ENCODE measurements at places on chromosomes 1 and 21. TPM values are rescaled to one million over a fixed set of nuclear protein-coding genes. Genes with fewer than 3 reads are reported as not detected.

Gene IGFN1
- 1.1 TPM for total RNA-seq

Gene KCNJ15
- total RNA-seq = 0.07 TPM

Gene NHLH1
- 0.45 TPM for total RNA-seq

Gene C1orf226
- 0.96 TPM for total RNA-seq

Gene SMIM1
- 2.1 TPM for total RNA-seq

Gene CYYR1
- not detected for total RNA-seq

Gene IFI44L
- not detected for total RNA-seq

Gene RNU1-3
- total RNA-seq = not detected

Gene FNDC7
- not detected for total RNA-seq

Gene MAP10
- total RNA-seq = 1.2 TPM

Gene TEX38
- not detected for total RNA-seq

Gene OPRD1
- total RNA-seq = 0.14 TPM

Gene OR2L5
- not detected for total RNA-seq

Gene CYP4A11
- not detected for total RNA-seq

Gene FAM229A
- total RNA-seq = 2.9 TPM

Gene ATP1A4
- total RNA-seq = not detected

Gene NTMT2
- total RNA-seq = not detected

Gene S100A14
- 0.45 TPM for total RNA-seq

Gene TTC24
- total RNA-seq = not detected

Gene TMCC2
- total RNA-seq = 3.0 TPM

Gene OLIG2
- not detected for total RNA-seq

Gene RAB25
- total RNA-seq = 0.24 TPM

Gene EPHB2
- total RNA-seq = 49.1 TPM

Gene GATAD2B
- total RNA-seq = 8.7 TPM

Gene ADAM30
- total RNA-seq = not detected

Gene TEKT2
- total RNA-seq = not detected

Gene IGSF21
- total RNA-seq = not detected

Gene TOMM40L
- total RNA-seq = 10.1 TPM

Gene ST6GALNAC3
- total RNA-seq = 0.75 TPM

Gene TTC4
- total RNA-seq = 26.6 TPM

Gene FLG2
- not detected for total RNA-seq

Gene TSSK3
- total RNA-seq = not detected

Gene TNFRSF14
- total RNA-seq = 0.25 TPM

Gene CFAP74
- not detected for total RNA-seq

Gene AMY1B
- not detected for total RNA-seq

Gene CCDC190
- total RNA-seq = not detected

Gene CEP85
- 12.2 TPM for total RNA-seq

Measured in A549 treated with RU486 at 1 μM for 4 hours (cell line).